ENCODE measurements at places on chromosomes 16 and 17. TPM values are rescaled to one million over a fixed set of nuclear protein-coding genes. Genes with fewer than 3 reads are reported as not detected.

KRT28 gene
- total RNA-seq = not detected

TM4SF5 gene
- total RNA-seq = not detected

ODAD4 gene
- 1.4 TPM for total RNA-seq

GCGR gene
- total RNA-seq = not detected

MIEF2 gene
- total RNA-seq = 10.3 TPM

JPH3 gene
- total RNA-seq = 0.05 TPM

PRPSAP2 gene
- 49.3 TPM for total RNA-seq

PRPF8 gene
- 273 TPM for total RNA-seq

SOST gene
- not detected for total RNA-seq

TMEM204 gene
- 64.2 TPM for total RNA-seq

GPRC5C gene
- 0.96 TPM for total RNA-seq

GH2 gene
- not detected for total RNA-seq

GPR179 gene
- total RNA-seq = not detected

SULT1A2 gene
- 0.38 TPM for total RNA-seq

ZFP3 gene
- total RNA-seq = 7.0 TPM

BAIAP3 gene
- 1.7 TPM for total RNA-seq

ABCC11 gene
- not detected for total RNA-seq

FOXL1 gene
- not detected for total RNA-seq

ICAM2 gene
- 133 TPM for total RNA-seq

Measured in activated naive CD4-positive, alpha-beta T cell treated with anti-CD3 and anti-CD28 coated beads, Interleukin-2, amount 10 ng/mL, durations not matched to agents 5 hours and 36 hours (primary cell).